Fibroblast of lung (primary cell): ENCODE measurements at places on chromosomes 11 and 22.
A peak's percentile ranks its signal among the peaks of the same experiment; 100 is the strongest.

DNA sequence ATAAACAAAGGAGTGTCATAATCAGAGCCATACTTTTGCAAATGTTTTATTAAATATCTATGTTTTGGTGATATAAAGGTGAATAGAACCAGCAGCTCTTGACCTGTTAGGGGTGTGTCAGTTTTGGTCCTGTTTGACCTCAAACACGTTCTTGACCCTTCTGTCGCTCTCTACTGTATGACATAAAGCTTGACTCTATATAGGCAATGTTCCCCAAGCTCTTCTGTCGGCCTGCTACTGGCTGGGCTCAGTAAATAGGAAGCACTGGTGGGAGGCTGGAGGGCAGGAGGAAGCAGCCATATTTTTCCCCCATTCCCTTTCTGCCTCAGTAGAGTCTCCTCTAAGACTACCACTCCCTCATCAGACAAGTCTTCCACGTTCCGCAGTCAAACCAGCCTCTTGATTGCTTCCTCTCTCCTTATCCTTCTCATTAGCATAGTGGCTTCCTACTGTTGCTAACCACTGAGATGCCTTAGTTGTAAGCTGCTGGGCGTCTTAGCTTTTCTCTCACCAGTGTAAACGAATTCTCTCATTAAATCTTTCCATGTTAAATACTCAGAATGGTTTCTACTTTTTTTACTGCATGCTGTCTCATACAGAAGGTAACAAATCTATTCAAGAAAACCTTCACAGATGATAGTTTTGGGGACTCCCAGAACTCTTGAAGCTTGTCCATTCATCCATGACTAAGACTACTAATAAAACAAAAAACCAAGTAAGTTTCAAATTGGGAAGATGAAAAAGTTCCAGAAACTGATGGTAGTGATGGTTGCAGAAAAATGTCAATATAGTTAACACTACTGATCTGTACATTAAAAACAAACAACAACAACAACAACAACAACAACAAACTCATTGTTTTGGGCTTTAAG lies 3.3 kb downstream of the NPAT start:
- DNase-seq, result no peak

DNA sequence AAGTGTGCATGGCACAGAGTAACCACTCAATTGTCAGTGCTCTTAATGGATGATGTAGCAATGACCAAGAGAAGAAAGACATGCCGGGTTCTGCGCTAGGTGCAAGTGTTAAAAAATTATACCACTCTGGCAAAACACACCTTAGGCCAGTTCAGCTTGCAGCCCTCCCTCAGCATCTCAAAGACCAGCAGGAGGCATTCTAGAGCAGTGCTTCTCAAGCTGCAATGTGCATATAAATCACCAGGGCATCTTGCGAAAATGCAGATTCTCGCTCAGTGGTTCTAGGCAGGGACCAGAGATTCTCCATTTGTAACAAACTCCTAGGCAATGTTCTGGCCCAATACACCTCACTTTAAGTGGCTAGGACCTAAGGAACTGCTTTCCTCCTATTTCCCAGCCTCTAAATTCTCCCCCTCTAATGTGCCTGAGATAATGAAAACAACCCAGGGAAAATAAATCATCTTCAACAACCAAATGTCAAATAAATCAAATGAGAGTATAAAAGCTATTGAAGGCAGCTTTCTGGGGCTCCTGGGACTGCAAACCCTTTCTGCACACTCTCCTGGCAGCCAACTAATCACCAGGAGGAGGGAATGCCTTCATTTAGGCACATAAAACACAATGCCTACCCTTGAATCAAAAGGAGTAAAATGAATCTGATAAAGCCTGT lies 337.2 kb upstream of the API5 start:
- no peak for DNase-seq

GRCh38 chr11:57124505-57124904 lies 57.2 kb upstream of the LRRC55 start:
- DNase-seq, result no peak

DNA sequence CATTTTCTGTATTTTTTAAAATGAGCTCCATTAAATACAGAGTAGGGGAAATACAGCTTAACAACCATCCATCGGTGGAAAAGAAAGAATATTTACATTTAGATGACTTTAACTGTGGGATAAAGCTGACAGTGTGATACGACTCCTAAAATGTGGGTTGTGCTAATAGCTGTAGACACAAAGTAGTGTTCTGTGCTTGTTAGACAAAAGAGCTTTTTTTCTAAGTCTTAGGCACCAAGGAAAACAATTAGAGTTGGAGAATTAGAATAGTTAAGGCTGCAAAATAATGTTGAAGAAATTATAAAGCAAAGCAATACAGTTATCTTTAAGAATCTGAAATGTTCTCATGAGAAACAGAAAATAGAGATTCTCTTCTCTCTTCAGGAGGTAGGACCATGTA lies 307.7 kb upstream of the KIRREL3 start:
- DNase-seq, result no peak

GRCh38 chr11:132814410-132814809 lies 717.9 kb downstream of the OPCML start:
- DNase-seq, result no peak

- DNase-seq, result no peak
These were observed 6.8 kb downstream of the OR52N2 start for GRCh38 chr11:5815534-5815933.

DNA sequence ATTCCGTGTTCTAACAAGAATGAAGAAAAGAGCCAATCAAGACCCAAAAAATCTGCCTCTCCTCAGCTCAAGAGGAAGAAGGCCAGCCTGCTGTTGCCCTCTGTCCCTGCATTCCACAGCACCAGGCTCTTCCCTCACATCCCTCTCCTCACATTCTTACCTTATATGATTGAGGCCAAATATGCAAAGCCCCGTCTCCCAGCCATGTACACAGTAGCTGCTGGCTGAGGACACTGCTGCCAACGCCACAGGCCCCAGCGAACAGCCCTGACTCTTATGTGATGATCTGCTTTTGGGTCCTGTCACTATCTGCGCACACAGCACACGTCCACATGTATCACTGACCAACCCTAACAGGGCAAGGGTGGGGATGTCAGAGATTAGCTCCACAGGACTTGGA lies 60.2 kb downstream of the MICAL3 start:
- no peak for DNase-seq

- no peak for DNase-seq
These were observed 192.0 kb downstream of the GRIK4 start for GRCh38 chr11:120703358-120704152.

DNA sequence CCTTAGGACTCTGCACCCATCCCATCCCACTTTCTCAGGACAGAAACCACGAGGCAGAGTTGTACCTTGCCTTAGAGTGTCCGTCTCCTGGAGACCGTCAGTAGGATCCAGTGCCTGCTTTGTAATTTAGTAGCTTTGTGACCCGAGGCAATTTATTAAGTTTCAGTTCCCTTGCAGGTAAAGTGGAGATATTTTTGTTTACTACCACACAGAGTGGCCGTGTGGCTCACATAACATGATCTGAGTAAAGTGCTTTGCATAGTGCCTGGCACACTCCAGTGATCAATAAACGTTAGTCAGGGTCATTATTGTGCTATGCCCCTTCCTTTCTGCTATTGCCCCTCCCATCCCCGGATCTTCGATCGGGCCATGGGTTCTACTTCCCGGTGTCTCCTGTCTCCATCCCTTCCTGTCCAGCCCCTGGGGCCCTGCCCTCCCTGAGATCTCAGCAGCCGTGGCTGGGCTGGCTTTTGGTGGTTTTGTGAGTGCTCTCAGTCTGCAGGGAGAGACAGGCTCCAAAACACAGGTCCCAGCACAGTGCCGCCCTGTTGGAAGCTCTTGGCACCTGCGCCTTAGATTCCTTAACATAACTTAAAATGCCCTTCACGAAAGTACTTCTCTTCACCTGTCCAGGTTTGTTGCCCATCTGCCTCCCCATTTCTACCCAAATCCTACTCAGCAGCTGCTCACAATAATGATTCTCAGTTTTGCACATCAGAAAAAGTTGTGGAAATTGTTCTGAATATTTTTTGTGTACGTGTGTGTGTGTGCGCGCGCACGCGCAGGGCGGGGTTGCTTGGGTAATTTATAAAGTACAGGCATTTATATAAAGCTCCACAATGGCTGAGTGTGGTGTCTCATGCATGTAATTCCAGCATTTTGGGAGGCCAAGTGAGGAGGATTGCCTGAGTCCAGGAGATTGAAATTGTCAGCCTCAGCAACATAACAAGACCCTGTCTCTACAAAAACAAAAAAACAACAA lies 753.7 kb downstream of the NTM start:
- no peak for DNase-seq

GRCh38 chr22:29331213-29331612 lies 15.7 kb upstream of the RASL10A start:
- DNase-seq, result no peak

DNA sequence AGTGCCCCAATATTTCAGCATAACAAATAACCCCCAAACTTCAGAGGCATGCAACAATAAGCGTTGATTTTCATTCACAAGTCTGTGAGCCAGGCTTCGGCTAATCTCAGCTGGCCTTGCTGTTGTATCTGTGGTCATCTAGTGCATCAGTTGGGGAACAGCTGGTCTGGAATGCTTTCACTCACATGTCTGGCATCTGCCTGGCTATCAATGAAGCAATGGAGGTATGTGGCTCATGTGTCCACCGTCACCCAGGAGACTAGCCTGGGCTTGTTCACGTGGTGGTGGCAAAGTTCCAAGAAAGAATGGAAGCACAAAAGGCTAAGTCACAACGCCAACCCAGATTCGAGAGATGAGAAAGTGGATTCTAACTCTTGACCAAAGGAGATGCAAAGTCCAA lies 304.8 kb upstream of the ISX start:
- no peak for DNase-seq

- peak; percentile 89 for DNase-seq
These were observed 29.4 kb downstream of the SIK2 start for GRCh38 chr11:111631666-111632039.

DNA sequence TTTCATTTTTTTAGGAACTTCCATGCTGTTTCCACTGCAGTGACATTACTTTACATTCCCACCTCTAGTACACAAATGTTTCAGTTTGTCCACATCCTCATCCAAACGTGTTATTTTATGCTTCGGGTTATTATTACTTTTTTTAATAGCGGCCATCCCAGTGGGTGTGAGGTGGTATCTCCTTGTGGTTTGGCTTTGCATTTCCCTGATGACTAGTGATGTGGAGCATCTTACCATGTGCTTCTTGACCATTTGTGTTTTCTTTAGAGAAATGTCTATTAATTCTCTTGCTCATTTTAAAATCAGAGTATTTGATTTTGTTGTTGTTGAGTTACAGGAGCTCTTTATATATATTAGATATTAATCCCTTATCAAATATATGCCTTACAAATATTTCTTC lies 70.3 kb upstream of the ANO1 start:
- DNase-seq, result peak; percentile 65

GRCh38 chr11:27217496-27217895 lies 145.5 kb downstream of the CCDC34 start:
- no peak for DNase-seq

- no peak for DNase-seq
These were observed 1325.8 kb downstream of the TBC1D22A start for GRCh38 chr22:48088251-48088650.

GRCh38 chr11:67351275-67352005 lies 1.9 kb downstream of the POLD4 start:
- peak; percentile 81 for DNase-seq

GRCh38 chr11:31636983-31637382 lies 127.4 kb downstream of the ELP4 start:
- DNase-seq, result no peak

- DNase-seq, result no peak
These were observed 24.5 kb downstream of the BID start for GRCh38 chr22:17749605-17750395.

GRCh38 chr22:50360578-50360977 lies 17.5 kb downstream of the PPP6R2 start:
- no peak for DNase-seq

DNA sequence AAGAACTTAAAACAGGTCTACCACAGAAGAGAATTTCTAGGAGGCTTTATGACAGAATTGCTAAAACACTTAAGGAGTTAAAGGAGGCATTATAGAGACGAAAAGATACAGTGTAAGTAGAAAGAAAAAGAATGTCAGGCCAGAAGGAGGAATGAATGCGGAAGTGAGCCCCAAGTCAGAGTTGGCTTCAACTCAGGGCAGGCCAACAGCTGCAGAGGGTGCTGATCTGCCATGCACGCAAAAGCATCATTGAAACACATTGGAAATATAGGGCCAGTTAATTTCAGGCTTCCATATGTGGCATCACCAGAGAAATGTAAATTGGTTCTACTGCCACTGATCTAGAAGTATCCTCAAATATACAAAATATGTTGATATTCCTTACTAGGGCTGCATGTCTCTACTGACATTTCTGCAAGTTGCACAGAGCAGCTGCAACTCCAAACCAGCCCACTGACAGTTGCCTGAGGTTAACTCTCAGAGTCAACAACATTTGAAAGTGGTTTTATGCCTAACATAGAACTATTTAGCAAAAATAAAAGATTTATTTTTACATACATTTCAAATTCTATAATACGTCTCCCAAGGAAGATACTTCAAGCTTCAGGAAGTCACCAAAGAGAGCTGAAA lies 324.1 kb downstream of the C11orf87 start:
- no peak for DNase-seq

DNA sequence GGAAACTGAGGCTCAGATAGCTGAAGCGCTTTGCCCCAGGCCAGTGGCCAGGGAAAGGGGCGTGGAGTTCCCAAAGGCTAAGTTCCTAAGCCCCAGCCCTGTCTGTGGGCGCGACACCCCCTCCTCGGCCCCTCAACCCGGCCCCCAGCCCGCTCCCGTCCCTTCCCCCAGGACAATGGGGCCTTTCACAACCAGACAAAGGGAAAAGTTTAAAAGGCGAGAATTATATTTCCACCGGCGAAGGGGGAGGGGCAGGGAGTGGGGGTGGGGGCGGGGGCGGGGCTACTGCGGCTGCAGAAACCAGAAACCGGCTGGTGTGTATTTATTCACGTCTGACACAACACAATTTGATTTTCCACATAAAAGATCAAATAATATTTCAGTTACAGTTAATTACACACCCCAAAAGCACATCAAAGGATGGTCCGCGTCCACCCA lies 192.1 kb downstream of the MN1 start:
- DNase-seq, result no peak

DNA sequence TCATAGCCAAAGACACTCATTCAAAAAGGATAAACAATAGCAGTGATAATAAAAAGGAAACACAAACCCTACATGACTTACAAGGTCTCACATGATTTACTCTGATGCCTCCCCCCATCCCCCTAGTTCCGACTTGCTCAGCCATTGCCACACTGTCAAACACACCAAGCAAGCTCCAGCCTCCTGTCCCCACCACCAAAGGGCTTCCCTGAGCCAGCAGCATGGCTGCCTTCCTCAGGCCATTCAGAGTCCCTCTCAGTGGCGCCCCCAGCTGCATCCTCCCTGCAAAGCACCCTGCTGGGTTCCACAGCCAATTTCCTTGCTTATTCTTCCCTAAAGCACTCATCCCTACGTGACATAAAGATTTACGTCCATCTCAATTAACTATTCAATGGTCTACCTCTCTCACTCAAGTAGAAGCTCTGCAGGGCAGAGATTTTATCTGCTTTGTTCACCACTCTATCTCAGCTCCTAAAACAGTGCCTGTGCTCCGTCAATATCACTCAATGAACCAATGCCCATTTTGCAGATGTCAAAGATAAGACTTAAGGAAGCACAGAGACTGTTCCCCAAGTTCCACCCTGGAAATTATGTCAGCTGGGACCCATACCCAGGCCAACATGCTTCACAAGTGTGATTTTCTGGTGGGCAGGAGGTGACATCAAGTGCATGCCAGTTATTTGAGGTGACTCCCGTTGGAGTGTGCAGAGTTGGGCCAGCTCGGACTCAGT lies 106.9 kb downstream of the SYN3 start:
- DNase-seq, result no peak

- DNase-seq, result peak; percentile 38
These were observed 42.2 kb upstream of the FAM181B start for GRCh38 chr11:82775736-82776346.
